COR-L47 (cell line): ENCODE measurements at places on chromosomes 1 and 21.
A peak's percentile ranks its signal among the peaks of the same experiment; 100 is the strongest.

GRCh38 chr1:8643542-8644536, 173.6 kb downstream of the RERE start:
- DNase-seq, result peak; percentile 83

- no peak for DNase-seq
Measured at GRCh38 chr1:166920561-166921475, 44.8 kb upstream of the TADA1 start.

GRCh38 chr1:63679076-63679475, 85.9 kb downstream of the PGM1 start:
- no peak for DNase-seq

DNA sequence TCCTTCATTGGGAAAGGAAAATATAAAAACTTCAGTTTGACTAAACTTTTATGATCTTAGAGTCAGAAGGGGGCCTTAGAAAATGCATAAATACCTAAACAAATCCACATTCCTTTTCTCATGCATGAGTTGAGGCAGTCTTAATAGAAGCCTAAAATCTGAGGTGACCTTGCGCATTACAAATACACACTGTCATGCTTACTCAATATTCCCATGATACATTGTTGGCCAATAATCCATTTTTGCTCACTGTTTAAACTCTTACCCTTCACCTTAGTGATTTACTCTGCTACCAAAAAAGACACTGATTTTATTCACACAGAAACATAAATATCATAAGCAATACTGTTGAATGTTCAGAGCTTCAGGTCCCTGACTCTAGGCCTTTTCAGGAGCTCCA, 19.1 kb upstream of the TMCO1 start:
- no peak for DNase-seq
